OCI-LY7 (cell line): ENCODE measurements at places on chromosomes 5 and 9.

DNA sequence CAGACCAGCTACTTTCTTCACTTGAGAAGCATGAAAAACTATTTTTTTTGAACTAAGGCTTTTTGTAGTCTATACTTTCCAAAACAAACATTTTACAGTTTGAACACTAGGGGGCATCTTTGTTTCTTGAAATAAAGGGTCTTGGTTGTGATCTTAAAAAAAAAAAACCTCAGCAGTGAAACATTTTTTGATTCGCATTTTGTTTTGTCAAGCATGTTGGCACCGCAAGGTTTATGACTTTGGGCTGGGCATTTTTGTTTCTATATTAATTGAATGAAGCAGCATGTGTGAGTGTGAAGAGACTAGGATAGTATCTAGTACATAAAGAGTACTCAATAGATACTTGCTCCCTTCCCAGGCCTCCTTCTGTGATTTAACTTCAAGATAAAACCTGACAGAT, 31.6 kb upstream of the ACOT12 start:
- DNase-seq = peak; percentile 75

- DNase-seq = no peak
Measured at GRCh38 chr5:160030631-160031377, 21.9 kb downstream of the TTC1 start.

DNA sequence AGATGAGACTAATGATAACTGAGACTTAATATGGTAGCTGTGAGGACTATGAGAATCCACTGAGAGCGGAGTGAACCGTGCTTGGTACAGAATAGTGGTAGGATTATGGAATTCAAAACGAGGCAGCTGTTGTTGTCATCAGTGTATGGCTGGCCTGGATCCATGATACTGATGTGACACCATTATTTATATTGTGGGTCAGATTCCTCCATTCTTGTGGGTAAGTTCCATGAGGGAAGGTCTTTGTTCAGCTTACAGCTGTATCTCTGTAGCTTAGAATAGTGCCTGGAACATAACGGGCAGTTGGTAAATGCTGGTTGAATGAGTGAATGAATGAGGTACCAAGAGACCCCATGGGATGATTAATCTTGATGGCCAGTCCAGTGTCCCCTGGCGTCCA, 61.8 kb downstream of the ACER2 start:
- DNase-seq = no peak

GRCh38 chr5:116423141-116423540, 151.5 kb downstream of the SEMA6A start:
- no peak for DNase-seq

- no peak for DNase-seq
Measured at GRCh38 chr5:78793907-78794662, 145.5 kb upstream of the LHFPL2 start.

DNA sequence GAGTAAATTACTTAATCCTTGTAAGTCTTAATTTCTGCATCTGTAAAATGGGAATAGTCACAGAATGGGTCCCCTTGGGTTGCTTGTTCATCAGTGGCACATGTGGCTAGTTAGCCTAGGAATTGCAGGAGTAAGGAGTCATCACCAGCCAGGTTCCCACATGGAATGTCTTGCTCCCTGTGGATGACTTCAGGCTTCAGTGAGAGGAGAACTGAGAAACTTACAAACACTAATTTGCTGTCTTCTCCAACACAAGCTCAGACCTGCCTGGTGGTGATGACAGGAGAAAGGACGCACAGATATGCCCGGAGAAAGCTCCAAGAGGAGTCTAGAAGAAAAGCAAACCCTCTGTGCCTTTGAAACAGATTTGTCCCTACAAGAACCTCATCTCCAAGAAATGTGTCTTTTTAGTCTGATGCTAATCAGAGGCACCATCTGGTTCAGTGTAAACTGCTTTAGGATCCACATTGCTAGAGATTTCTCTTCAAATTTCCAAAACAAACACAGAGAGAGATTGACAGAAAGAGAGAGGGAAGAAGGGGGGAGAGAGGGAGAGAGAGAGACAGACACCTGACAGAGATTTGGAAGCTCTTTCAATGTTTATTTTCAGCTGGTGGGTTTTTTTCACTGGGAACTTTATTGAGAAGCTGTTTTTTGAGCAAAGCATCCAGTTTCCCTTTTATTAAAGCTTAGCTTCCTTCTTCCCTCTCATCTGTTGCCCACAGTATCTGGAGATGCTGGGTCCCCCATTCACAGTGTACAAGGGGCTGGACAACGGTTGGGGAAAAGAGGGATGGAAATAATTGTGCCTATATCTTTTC, 128.3 kb downstream of the DOCK2 start:
- no peak for DNase-seq

DNA sequence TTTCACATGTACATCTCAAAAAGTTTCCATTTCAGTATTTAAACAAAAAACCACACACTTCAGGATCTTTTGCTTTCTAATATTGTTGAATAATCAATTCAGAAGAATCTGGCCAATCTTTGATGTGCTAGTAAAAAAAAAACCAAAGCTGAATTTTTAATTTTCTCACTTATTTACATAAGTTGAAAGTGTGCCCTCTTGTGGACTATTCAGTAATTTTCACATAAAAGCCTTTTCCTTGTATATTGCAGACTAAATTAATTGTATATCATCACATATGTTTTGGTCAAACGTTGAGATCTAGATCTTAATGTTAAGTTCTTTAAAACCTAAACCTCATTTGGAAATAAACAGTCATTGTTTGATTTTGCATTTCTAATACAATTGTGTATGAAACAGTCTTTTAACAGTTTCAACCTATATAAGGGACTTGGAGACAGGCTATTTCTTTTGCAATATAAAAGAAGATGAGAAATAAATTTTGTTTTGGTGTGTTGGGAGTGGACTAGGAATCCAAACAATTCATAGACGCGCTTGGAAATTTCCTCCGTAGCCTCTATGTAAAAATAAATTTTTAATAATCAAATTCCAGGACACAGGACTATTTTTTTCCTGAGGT, 68.1 kb downstream of the NIPBL start:
- DNase-seq = peak; percentile 74

GRCh38 chr5:111201705-111202104, 22.5 kb upstream of the CAMK4 start:
- no peak for DNase-seq

- DNase-seq = peak; percentile 91
Measured at GRCh38 chr5:131252824-131253171, 11.1 kb upstream of the CDC42SE2 start.

DNA sequence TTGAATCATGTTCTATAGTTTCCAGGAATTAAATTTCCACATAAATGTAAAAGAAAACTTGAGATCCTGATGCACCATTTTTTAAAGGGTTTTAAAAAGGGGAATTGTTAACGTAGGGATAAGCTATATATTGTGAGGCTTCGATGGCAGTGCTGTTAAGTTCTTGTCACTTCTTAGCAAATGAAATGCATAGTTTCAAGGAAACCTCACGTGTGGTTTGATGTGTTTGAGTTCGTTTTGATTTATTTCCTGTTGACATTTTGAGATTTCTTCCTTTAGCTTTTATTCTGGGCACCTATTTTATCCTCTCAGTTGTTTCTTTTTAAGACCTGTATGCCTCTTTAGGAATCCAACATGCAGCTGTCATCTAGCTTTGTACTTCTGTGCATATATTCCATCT, 301.0 kb downstream of the DOCK8 start:
- DNase-seq = no peak

- DNase-seq = no peak
Measured at GRCh38 chr5:106171708-106172107, 1499.0 kb downstream of the EFNA5 start.
